ENCODE measurements at places on chromosomes 1 and 21.

DNA sequence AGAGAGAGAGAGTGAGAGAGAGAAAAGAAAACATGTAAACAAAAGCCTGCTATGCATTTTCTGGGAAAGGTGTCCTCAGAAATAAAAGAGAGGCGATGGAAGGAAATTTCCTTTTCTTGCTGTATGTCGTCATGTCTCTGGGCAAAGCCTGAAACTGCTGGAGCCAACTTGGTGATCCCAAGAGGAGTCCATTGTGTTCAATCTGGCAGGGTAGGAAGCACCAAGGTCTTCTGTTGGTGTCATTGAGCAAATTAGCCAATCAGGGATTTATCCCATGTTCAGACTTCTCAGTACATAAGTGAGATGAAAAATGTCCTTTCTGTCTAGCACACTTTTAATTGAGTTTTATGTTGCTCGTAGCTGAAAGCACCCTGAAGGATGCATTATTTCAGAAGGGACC, 260.0 kb upstream of the KAZN start:
- no peak for DNase-seq

DNA sequence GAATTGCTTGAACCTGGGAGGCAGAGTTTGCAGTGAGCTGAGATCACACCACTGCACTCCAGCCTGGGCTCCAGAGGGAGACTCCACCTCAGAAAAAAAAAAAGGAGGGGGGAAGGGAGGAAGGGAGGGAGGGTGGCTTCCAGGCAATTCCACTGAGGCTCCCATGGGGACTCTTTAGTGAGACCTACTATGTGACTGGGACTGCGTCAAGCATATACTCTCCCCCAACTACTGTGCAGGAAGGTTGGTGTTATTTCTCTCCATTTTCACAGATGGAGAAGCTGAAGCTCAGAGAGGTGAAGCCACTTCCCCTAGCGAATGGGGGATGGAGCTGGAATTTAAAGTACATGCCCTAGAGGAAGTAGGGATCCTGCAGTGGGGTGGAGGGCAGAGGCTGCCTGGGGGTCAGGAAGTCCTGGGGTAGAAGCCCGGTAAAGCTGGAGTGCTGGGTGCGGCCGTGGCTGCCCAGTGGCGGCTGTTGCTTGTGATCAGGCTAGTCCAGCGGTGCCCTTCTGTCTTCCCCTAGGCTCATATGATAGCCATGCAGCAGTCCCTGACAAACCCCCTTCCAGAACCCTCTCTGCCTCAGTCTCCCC, 40.3 kb downstream of the RAP1GAP start:
- no peak for DNase-seq

- no peak for DNase-seq
Observed at GRCh38 chr1:231860221-231861088, 233.9 kb downstream of the DISC1 start.

DNA sequence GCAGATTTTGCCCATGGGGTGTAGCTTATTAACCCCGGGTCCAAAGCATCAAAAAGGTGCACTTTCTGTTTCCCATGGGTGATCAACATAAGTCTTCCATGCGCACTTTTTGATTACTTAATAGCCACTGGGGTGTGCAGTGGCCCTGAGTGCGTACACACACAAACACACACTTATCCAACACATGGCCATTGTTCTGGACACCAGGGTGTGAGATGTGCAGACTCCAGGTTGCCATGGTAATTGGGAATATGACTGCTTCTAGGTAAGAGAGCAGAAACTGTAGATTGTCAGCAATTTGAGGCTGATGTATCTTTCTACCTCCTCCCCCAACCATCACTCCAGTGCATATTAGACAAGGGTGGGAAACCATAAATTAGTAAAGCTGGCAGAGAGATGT, 68.8 kb downstream of the MAB21L3 start:
- no peak for DNase-seq

- no peak for DNase-seq
Observed at GRCh38 chr1:29783508-29784275, 547.4 kb downstream of the PTPRU start.

All from NCI-H1930 (cell line).